ENCODE measurements at places on chromosomes 7 and 10. TPM values are rescaled to one million over a fixed set of nuclear protein-coding genes. Genes with fewer than 3 reads are reported as not detected.

The KCNH2 gene
- 0.18 TPM for polyA plus RNA-seq

The CUX1 gene
- 19.8 TPM for polyA plus RNA-seq

The CTBP2 gene
- 4.2 TPM for polyA plus RNA-seq

The TWIST1 gene
- polyA plus RNA-seq, result not detected

The CPN1 gene
- 30.4 TPM for polyA plus RNA-seq

The SAP25 gene
- 0.84 TPM for polyA plus RNA-seq

The EEF1AKMT2 gene
- 5.9 TPM for polyA plus RNA-seq

The CNNM2 gene
- polyA plus RNA-seq, result 3.7 TPM

The TRIL gene
- 0.23 TPM for polyA plus RNA-seq

The ORAI2 gene
- 1.3 TPM for polyA plus RNA-seq

The GPR158 gene
- not detected for polyA plus RNA-seq

The IGF2BP3 gene
- not detected for polyA plus RNA-seq

The TIMM23B gene
- polyA plus RNA-seq, result 6.2 TPM

The IGFBP3 gene
- 151 TPM for polyA plus RNA-seq

The CALHM1 gene
- polyA plus RNA-seq, result not detected

The C10orf62 gene
- polyA plus RNA-seq, result 0.16 TPM

The ACTL6B gene
- polyA plus RNA-seq, result not detected

The VAX1 gene
- not detected for polyA plus RNA-seq

The AQP1 gene
- 8.9 TPM for polyA plus RNA-seq

The ITGA8 gene
- polyA plus RNA-seq, result 0.46 TPM

The SDK1 gene
- 0.29 TPM for polyA plus RNA-seq

The NOS3 gene
- 1.6 TPM for polyA plus RNA-seq

The SAMD9L gene
- 2.2 TPM for polyA plus RNA-seq

The GRID2IP gene
- polyA plus RNA-seq, result not detected

The NODAL gene
- not detected for polyA plus RNA-seq

The ELOVL3 gene
- not detected for polyA plus RNA-seq

The ASZ1 gene
- not detected for polyA plus RNA-seq

The GIMAP2 gene
- polyA plus RNA-seq, result 4.9 TPM

The GIMAP6 gene
- polyA plus RNA-seq, result 2.0 TPM

The CRPPA gene
- 1.4 TPM for polyA plus RNA-seq

The IDI2 gene
- not detected for polyA plus RNA-seq

The GLUD1 gene
- polyA plus RNA-seq, result 400 TPM

The POM121C gene
- 10.3 TPM for polyA plus RNA-seq

The C10orf67 gene
- not detected for polyA plus RNA-seq

The ARHGEF35 gene
- polyA plus RNA-seq, result 4.6 TPM

The WEE2 gene
- polyA plus RNA-seq, result not detected

The CAV1 gene
- 9.9 TPM for polyA plus RNA-seq

The ANKRD22 gene
- polyA plus RNA-seq, result 0.38 TPM

The CPA2 gene
- polyA plus RNA-seq, result not detected

The ATOH7 gene
- not detected for polyA plus RNA-seq

The SMO gene
- polyA plus RNA-seq, result 2.9 TPM

The ALOX5 gene
- 5.6 TPM for polyA plus RNA-seq

The ITPRID1 gene
- not detected for polyA plus RNA-seq

The VOPP1 gene
- 22.6 TPM for polyA plus RNA-seq

The TAS2R41 gene
- not detected for polyA plus RNA-seq

The BHLHA15 gene
- 1.0 TPM for polyA plus RNA-seq

The HYAL4 gene
- not detected for polyA plus RNA-seq

The CTAGE15 gene
- polyA plus RNA-seq, result 0.21 TPM

The TAS2R4 gene
- polyA plus RNA-seq, result 0.03 TPM

The TET1 gene
- polyA plus RNA-seq, result 0.33 TPM

The COL17A1 gene
- polyA plus RNA-seq, result not detected

The MEIG1 gene
- not detected for polyA plus RNA-seq

The RBP3 gene
- polyA plus RNA-seq, result not detected

The SLC39A12 gene
- polyA plus RNA-seq, result not detected

The MYH16 gene
- polyA plus RNA-seq, result not detected
